Activated CD4-positive, alpha-beta T cell treated with anti-CD3 and anti-CD28 coated beads, Interleukin-2, amount 50 U/mL, for 24 hours (primary cell): ENCODE measurements at places on chromosomes 13 and 19.
A peak's percentile ranks its signal among the peaks of the same experiment; 100 is the strongest.

- DNase-seq = no peak
Observed at GRCh38 chr13:88937384-88937783, 1266.2 kb downstream of the SLITRK5 start.

- DNase-seq = no peak
Observed at GRCh38 chr13:22325761-22326160, 654.9 kb downstream of the FGF9 start.

DNA sequence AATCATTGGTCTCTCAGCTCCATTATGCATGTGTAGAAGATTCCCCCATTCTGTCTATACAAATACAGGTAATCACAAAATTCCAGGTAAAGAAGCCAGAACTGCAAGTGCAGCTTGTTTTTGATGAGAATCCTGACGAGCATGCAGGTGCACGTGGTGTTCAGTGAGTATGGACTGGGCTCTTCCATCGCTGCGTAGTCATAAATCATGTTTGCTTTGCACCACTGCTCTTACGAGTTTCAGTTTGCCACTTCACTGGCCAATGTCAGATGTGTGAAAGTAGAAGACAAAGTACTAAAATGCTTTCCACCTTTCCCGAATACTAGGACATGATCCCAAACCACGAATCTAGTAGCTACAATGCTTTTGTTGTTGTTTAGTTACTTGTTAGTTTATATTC is 390.7 kb downstream of the LIG4 start:
- DNase-seq = no peak

GRCh38 chr19:3842948-3843347 is 25.9 kb downstream of the ZFR2 start:
- DNase-seq = no peak

- DNase-seq = no peak
Observed at GRCh38 chr19:18708452-18709231, 25.2 kb downstream of the CRTC1 start.

DNA sequence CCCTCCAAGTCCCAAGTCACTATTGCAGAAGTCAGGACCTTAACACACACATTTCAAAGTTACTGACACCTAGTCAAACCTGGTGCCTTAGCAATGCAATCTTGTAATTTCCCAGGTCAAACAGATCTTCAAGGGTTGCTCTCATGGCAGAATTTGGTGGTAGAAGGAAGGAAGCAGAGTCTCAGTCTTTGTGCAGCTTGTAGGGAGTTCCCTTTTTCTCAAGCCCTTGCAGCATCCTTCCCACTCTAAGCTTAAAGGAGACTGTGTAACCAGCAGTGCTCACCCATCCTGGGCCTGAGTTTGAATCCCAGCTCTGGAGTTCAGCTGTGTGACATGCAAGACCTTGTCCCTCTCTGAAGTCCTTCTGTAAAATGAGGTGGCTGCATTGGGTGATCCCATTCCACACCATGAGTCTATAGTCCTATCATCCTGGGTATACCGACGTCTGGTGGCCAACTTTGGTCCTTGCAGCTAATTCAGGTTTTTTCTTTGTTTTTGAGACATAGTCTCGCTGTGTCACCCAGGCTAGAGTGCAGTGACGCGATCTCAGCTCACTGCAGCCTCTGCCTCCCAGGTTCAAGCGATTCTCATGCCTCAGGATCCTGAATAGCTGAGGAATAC is 9.8 kb downstream of the SIGLEC10 start:
- no peak for DNase-seq

DNA sequence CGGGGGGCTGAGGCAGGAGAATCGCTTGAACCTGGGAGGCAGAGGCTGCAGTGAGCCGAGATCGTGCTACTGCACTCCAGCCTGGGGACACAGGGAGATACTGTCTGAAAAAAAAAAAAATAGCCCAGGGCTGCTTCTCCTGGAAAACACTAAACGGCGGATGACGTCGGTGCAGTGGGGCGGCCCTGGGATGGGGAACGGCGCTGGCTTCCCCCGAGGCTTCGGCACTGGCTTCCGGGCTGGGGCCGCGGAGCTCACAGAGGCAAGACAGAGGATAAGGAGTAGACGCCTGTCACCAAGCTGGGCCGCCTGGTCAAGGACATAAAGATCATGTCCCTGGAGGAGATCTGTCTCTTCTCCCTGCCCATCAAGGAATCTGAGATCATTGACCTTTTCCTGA is 5.0 kb downstream of the PRSS57 start:
- DNase-seq = no peak

DNA sequence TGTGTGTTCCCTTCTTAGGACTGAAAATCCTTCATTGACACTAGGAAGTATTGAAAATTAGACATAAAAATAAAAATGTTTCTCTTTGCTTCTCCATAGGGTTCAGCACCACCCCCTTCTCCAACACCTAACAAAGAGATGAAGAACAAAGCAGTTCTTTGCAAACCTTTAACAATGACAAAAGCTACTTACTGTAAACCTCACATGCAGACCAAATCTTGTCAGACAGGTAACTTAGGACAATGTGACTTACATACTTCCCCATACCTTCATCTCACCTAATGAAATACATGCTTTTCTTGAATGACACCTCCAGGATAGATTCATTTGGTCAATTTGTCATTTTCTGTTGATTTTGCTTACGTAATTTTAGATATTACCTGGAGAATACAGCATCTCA is 99.9 kb downstream of the ZMYM2 start:
- no peak for DNase-seq

GRCh38 chr19:42271861-42272534 is 2.9 kb downstream of the CIC start:
- no peak for DNase-seq

DNA sequence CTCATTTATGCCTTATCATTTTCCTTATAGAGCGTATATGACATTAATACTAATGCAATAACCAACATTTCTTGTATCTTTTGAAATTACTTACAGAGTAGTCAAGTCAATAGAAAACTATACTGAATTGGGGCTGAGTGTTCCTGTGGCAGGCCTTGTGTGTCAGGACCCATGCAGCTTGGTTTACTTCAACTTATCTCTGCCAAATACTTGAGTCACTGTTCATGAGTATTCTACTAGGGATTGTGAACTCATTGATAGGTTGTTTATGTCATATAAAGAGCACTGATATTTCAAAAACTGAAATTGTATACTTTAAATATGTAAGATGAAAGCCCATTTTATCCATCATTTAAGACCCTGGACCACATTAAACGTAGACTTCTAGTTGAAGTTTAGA is 688.6 kb upstream of the SLITRK1 start:
- no peak for DNase-seq

DNA sequence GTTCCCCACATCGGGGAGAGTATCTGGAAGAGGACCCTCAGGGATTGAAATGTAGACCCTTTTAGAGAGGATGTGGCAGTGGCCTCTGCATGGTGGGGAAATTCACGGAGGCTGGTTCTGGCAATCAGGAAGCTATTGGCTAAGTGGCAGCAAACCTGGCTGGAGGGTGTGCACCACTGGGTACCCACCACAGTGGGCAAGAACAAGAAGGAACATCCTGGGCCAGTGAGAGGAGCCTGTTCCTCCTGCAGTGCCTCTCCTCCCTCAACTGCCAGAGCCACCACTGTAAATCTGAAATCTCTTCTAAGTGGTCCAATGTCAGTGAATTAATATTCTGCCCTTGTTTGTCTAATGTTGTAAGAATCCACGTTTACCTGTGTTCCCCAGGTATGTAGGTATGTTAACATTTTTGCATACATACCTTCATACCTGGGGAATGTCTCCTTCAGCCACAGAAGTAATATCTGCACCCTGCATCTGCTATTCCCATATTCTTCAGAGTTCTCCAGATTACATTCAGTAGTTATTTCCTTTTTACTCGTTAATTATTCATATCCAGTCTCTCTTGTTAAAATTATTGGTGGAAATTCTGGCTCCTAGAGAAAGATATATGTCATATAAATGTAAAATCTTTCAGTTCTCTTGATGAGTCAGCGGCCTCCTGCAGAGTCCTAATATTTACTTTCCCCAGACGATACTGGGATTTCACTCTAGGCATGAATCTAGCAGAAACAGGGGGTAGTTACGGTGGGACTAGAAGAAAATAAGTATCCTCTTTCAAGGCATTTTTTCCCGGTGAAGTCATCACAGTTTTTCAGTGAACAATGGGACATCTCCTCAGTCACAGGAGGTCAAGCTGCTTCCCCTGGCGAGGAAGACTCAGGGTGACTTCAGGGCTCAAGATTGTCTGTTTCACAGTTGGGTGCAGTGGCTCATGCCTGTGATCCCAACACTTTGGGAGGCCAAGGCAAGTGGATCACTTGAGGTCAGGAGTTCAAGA is 148.3 kb downstream of the MYO16 start:
- no peak for DNase-seq

- DNase-seq = no peak
Observed at GRCh38 chr13:112835796-112836195, 133.2 kb upstream of the MCF2L start.

DNA sequence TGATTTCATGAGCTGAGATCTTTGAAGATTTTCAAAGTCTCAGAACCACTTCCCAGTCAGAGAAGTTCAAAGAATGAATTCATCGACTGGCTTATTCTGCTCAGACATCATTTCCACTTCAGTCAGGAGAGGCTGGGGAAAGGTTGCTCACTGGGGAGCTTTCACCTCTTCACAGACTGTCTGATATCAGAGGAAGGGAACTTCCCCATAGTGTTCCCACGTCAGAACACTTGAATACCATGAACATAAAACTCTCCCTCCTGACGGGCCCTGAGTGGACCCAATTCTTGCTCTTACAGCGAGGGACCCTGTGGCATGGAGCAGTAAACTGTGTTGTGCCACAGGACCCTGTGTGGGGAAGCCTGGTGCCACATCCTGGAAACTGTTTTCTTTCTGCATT is 492.6 kb downstream of the COG6 start:
- DNase-seq = peak; percentile 50

DNA sequence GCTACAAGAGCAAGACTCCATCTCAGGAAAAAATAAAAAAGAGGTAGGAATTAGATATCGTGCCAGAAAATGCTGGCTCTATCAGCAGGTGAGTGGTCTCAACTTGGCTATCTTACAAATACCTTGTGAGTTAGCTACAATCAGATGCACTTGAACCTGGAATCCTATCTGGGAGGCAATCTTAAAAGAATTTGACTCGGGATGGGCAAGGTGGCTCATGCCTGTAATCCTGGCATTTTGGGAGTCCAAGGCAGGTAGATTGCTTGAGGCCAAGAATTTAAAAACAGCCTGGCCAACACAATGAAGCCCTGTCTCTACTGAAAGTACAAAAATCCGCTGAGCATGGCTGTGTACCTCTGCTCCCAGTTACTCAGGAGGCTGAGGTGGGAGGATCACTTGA is 29.4 kb downstream of the NLRP2 start:
- DNase-seq = no peak

DNA sequence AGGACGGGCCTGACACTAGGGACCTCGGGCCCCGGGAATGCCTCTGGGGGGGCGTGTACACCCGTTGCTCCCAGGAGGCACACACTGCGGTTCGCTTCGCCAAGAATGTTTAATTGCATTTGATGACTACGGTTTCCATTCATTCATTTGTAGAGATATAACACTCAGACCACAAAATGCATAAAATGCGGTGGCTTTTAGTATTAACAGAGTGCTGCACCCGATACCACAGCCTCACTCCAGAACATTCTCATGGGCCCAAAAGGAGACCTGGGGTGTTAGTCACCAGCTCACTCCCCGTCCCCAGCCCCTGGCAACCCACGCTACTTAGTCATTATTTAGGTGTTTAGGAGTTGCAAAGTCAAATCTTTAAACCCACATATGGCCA is 21.8 kb downstream of the HCN2 start:
- peak; percentile 33 for DNase-seq

GRCh38 chr19:17092696-17093095 is 17.1 kb downstream of the MYO9B start:
- DNase-seq = no peak

GRCh38 chr13:99467764-99468163 is 33.5 kb upstream of the TM9SF2 start:
- DNase-seq = no peak

DNA sequence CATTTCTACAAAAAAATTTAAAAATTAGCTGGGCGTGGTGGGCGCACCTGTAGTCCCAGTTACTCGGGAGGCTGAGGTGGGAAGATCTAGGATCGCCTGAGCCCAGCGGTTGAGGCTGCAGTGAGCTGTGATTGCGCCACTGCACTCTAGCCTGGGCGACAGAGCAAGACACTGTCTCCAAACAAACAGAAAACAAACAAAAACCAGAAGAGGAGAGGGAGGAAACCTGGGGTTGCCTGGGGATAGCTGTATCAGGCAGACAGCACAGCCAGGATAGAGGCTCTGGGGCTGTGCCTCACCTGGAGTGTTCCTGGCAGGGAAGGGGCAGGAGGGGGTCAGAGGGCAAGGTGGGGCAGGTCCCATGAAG is 2.6 kb upstream of the POLR2E start:
- no peak for DNase-seq

DNA sequence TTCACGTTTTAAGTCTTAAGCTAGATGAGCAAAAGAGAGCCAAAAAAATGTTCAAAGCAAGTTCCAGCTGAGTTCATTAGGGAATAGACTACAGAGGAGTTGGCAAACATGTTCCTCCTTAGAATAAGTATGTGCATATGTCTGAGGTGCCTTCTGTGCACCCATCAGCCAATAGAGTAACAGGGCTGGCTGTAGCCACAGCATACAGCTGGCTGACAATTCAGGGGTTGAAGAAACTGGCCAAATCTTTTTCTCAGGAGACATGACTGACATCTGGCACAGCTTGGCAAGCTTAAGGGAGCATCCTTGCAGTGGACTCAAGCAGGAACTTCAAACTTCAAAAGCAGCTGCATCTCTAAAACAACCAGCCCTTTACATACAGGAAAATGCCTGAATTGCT is 414.8 kb upstream of the PCDH20 start:
- no peak for DNase-seq

DNA sequence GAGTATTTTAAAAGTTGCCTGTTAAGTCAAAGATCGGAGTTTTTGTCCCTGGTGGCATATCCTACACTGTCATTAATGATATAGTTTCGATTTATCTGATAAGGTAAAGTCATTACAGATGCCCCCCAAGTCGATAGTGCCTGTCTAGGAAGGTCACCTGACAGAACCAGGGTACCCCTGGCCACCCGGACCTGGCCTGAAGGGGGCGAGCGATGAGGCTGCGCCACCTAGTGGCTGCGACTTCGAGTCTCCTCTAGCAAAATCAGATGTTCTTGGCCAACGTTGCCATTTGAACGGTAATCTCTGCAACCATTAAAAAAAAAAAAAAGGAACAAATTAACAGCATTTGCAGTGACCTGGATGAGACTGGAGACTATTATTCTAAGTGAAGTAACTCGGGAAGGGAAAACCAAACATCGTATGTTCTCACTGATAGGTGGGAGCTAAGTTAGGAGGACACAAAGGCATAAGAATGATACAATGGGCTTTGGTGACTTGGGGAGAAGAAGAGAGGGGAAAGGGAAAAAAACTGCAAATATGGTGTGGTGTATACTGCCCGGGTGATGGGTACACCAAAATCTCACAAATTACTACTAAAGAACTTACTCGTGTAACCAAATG is 565.1 kb downstream of the LIG4 start:
- no peak for DNase-seq

GRCh38 chr13:45721203-45721731 is 19.1 kb downstream of the CBY2 start:
- no peak for DNase-seq
